Naive thymus-derived CD4-positive, alpha-beta T cell (primary cell): ENCODE measurements at places on chromosomes 6 and 20.
A peak's percentile ranks its signal among the peaks of the same experiment; 100 is the strongest.

DNA sequence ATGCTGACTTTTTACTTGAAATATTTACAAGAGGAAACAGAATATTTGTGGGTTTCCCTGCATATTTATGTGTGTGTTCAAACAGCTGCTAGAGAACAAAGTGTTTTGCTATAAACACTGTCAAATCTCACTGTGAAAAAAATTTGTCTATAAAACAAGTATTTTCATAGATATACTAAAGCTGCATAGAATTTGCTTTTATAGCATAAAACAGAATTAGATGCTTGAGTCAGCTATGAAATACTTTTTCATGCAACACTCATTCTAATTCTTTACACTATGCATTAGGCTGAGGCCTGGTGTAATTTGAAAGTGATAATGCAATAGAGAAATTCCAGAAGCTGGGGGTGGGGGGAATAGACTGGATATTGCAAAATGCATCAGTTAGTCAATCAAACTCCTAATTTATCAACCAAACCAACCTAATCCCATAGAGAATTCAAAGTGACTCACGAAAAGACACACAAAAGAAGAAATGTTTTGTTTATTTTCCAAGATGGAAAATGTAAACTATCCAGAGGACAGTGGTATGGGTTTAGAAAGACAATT, 148.2 kb downstream of the LAMA2 start:
- DNase-seq = no peak
- H3K27me3 ChIP-seq = no peaks in the 10 kb centered on the region
- no peak overlapping the region for H3K4me3 ChIP-seq
- no peak overlapping the region for H3K27ac ChIP-seq
- no peaks in the 10 kb centered on the region for H3K4me1 ChIP-seq
- no peaks in the 10 kb centered on the region for H3K36me3 ChIP-seq

- DNase-seq = no peak
- no peaks in the 10 kb centered on the region for H3K27me3 ChIP-seq
- no peak overlapping the region for H3K27ac ChIP-seq
- H3K36me3 ChIP-seq = no peaks in the 10 kb centered on the region
Measured at GRCh38 chr6:20377623-20378265, 23.9 kb upstream of the E2F3 start.

GRCh38 chr6:71139249-71139648, 149.4 kb upstream of the OGFRL1 start:
- H3K36me3 ChIP-seq = no peaks in the 10 kb centered on the region
- no peaks in the 10 kb centered on the region for H3K4me1 ChIP-seq
- H3K4me3 ChIP-seq = no peak overlapping the region
- no peak overlapping the region for H3K27ac ChIP-seq
- H3K27me3 ChIP-seq = no peaks in the 10 kb centered on the region

DNA sequence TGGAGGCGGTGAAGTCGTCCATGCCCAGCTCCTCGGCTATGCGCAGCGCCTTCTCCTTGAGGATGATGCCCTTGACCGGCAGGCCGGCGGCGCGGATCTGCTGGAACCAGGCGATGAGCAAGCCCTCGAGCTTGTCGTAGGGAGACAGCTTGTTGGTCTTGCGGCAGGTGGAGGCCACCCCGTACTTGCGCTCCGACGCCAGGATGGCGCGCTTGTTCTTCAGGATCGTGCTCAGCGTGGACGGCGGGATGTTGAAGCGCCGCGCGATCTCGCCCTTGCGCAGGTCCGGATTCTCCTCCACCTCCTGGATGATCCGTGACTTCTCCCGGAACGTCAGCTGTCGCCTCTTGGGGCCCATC, 435 bp downstream of the CENPB start:
- H3K27ac ChIP-seq = peak overlapping the region; percentile 62
- no peak overlapping the region for H3K4me3 ChIP-seq
- peaks cover 10% of the 10 kb centered on the region for H3K4me1 ChIP-seq
- H3K36me3 ChIP-seq = no peaks in the 10 kb centered on the region

GRCh38 chr6:27129917-27130316, 117.6 kb upstream of the PRSS16 start:
- peaks cover 11% of the 10 kb centered on the region for H3K4me1 ChIP-seq
- H3K36me3 ChIP-seq = no peaks in the 10 kb centered on the region
- no peak overlapping the region for H3K27ac ChIP-seq
- H3K27me3 ChIP-seq = no peaks in the 10 kb centered on the region

DNA sequence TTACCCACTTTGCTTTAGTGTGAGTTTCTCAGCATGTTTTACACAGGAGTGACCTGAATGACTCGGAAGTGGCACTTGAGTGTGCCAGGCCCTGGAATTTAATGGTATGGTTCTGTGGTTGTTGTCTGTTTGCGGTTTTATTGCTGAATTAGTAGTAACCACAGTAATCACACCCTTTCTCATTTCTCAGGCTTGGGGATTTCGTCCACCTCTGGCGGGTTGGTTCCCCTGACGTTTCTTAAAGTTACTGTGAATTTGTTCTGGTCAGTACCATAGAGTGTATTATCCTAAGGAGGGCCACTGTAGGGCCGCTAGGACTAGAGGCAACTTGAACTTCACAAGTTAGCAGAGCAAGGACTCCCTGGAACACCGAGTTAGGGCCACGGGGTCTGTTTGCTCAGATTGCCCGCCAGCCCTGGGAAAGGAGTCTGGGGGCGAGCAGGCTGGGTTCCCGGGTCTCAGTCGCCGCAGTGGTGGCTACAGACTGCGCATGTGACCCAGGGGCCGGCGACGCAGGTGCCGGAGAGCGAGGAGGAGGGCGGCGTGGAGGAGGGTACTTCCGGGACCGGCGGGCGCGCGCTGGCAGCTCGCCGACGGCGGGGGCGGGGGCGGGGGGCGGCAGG, 546 bp upstream of the KLHL32 start:
- peak overlapping the region; percentile 68 for H3K4me3 ChIP-seq
- peaks cover 16% of the 10 kb centered on the region for H3K4me1 ChIP-seq
- no peaks in the 10 kb centered on the region for H3K36me3 ChIP-seq
- H3K27ac ChIP-seq = peak overlapping the region; percentile 87
